Stimulated activated CD8-positive, alpha-beta memory T cell treated with anti-CD3 and anti-CD28 coated beads, Interleukin-7, amount 100 ng/mL, for 1 hour (primary cell): ENCODE measurements at places on chromosomes 16 and 17.

GRCh38 chr17:48799069-48799723 lies 17.8 kb downstream of the TTLL6 start:
- DNase-seq, result no peak

DNA sequence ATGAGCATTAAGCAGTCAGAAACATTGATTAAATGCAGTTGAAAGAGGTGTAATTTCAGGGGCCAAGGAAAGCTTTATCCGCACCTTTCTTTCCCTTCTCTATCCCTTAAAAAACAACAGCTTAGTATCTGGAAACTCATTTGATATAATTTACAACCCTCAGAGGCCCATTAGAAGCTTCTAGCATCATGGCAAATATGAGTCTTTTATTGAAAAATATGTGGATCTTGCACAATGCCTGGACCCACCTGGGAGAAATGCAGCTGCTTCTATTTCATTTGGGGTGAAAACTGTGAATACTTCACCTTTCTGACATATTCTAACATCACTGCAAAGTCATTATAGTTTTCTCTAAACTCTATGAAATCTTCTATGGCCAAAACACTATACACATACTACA lies 492.2 kb upstream of the PSMD7 start:
- no peak for DNase-seq

- DNase-seq, result peak; percentile 50
These were observed 4.2 kb downstream of the TRADD start for GRCh38 chr16:67155295-67156142.

DNA sequence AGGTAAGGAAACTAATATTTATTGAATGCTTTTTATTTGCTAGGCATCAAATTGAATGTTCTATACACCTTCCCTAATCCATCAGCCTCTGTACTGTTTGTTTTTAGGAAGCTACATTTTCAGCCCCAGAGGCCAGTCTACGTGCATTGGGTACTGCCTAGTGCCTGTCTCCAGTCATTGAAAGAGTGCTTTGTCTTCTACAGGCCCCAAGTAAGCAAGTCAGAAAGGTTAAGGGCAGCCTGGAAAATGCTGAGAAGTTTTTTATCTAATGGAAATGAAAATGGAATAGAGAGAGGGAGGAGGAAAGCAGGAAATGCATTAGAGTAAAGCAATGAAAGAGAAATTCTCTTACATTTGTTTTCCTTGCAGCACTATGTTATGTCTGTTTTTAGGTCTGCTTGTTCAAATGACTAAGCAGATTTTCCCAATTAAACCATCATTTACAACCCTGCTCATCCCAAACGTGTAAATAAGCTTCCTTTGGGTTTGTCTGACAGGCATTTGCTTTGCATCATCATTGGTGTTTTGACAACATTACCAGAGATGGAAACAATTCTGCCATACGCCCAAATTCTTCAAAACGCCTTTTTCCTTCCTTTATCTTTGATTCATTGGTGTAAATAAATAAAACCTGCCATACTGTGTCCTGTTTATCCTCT lies 116.0 kb upstream of the GOT2 start:
- DNase-seq, result no peak

GRCh38 chr17:57515662-57516211 lies 229.4 kb downstream of the CCDC182 start:
- no peak for DNase-seq

DNA sequence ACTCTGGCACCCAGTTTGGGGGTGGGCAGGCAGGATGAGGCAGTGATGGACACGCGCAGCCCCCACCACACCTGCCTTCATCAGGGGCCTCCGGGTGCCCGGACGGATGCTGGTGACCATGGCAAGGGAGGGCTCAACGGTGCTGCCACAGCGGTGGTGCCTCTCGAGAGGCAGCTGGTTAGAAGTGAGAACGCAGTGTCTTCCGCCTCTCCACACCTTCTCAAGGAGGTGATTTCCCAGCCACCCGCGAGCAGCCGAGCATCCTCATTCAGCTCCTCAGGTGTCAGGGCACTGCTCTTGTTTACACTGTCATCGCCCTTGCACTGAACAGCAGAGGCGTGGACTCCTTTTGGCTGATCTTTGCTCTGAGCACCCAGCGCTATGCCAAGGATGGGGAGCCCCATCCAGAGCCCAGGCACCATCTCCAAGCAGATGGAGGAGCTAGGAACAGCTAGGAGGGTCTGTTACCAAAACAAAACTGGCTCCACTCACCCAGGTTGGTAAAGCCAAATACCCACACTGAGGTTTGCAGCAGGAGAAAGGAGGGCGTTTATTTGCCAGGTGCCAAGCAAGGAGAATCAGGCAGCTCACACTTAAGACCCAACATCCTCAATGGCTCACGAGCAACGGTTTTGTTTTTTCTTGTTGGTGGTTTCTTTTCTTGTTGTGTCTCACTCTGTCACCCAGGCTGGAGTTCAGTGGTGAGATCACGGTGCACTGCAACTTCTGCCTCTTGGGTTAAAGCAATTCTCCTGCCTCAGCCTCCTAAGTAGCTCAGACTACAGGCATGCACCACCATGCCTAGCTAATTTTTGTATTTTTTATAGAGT lies 174.3 kb upstream of the TNRC6C start:
- peak; percentile 48 for DNase-seq

- DNase-seq, result no peak
These were observed 24.6 kb upstream of the LRRC75A start for GRCh38 chr17:16516594-16517051.

DNA sequence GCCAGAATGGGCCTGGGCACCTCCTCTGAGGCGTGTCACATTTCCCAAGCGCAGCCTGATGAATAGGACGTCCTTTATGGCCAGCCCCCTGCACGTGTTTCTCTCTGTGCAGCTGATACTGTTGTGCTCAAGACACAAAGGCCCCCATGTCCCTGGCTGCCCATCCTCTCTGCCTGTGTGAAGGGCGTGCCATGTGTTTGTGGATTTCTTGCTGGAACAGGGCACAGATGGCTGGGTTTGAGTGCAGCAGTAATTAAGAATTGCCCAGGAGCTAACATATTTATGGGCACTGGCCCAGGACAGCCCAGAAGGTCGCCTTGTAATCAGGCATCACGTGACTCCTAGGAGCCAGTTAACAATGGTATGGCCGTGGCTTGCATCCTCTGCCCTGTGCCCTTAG lies 181.1 kb downstream of the CCDC182 start:
- no peak for DNase-seq

- DNase-seq, result no peak
These were observed 19.5 kb downstream of the MARVELD3 start for GRCh38 chr16:71645450-71645849.

GRCh38 chr17:12046786-12047185 lies 26.1 kb downstream of the MAP2K4 start:
- no peak for DNase-seq

GRCh38 chr16:21101631-21102420 lies 48.8 kb downstream of the DNAH3 start:
- DNase-seq, result no peak

DNA sequence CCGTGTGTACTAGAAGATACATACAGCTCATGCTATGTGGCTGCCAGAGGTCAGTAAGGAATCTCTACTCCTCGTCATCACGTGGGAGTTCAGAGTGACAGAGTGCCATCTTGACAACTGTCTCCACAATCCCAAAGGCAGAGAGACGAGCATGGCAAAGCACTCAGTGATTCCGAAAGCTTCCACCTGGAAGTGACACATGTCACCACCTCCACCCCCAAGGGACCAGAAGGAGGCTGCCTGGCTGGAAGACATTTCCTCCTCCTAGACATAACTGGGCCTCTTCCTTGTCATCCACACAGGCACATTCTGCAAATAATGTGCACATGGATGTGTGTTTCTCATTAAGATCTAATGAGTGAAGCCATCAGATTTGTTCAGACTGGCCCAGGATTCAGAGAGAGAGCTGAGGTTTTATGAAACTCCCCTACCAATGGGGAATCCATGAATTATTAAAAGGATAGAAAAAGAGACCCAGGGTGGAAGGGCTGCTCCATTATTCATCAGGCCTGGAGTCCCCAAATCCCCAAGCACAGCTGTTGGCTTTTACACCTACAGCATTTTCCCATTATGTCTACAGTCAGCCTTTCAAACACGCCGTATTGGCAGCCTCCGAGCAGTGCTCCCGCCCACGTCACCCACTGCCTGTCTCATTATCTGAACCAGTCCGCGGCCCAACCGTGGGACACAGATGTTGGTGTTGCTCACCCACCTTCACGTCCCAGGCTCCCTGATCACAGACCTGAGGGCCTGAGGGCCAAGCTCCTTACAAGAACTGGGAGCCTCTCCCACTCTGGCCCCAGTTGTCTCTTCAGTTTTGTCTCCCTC lies 3.3 kb upstream of the CACNG5 start:
- DNase-seq, result no peak

- no peak for DNase-seq
These were observed 10.9 kb downstream of the KIFC3 start for GRCh38 chr16:57791195-57791892.

- DNase-seq, result no peak
These were observed 484.5 kb upstream of the ERCC4 start for GRCh38 chr16:13435415-13435814.

GRCh38 chr16:52466994-52467393 lies 79.9 kb downstream of the TOX3 start:
- DNase-seq, result no peak

DNA sequence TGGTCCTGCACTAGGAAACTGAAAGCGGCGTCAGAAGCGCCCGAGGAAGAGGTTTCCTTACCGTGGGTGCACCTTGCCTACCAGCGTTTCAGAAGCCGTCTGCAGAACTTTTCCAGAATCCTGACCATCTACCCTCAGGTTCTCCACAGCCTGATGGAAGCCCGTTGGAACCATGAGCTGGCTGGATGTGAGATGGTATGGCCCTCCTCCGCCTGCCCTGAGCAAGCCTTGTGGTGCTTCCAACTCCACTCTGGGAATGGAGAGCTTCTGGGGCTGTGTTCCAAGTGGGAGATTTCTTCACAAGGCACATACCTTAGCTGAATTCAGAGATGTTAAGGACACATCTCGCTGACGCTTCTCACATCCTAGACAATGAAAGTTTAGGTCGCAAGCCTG lies 51.8 kb upstream of the ENDOV start:
- DNase-seq, result no peak

- DNase-seq, result no peak
These were observed 45.6 kb upstream of the BAHCC1 start for GRCh38 chr17:81349397-81350319.

DNA sequence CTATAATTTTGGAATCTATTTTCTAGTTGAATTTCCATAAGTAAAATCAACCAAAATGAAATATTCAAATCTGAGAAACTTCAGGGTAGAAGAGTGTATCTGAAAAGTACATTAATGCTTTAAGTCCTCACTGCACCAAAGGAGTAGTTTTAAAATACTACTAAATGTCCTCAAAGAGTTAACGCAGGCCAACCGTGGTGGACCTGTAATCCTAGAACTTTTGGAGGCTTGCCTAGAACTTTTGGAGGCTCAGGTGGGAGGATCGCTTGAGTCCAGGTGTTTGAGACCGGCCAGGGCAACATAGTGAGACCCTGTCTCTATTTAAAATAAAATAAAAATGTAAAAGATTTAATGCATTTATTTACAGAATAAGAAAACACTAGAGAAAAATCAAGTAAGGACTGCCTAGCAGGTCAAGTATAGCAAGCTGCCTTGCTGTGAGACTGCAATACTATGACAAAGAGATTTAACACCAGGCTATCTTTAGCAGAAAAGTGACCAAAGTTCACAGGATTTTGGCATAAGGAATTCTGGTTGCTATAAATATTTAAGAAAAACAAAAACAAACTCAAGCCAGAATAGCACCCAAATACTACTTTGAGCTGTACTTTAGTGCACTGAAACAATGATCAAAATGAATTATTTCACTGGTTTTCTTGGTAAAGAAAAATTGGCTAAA lies 41.0 kb downstream of the CHCT1 start:
- DNase-seq, result no peak

- peak; percentile 53 for DNase-seq
These were observed 735 bp downstream of the ZNF652 start for GRCh38 chr17:49361129-49361901.

GRCh38 chr17:77212081-77212832 lies 71.5 kb downstream of the SEC14L1 start:
- DNase-seq, result no peak

GRCh38 chr17:75074532-75074931 lies 13.2 kb upstream of the SLC16A5 start:
- DNase-seq, result no peak

- DNase-seq, result no peak
These were observed 2.0 kb upstream of the VAT1L start for GRCh38 chr16:77786186-77786847.
